NCI-H1436 (cell line): ENCODE measurements at places on chromosomes 5 and 9.
A peak's percentile ranks its signal among the peaks of the same experiment; 100 is the strongest.

DNA sequence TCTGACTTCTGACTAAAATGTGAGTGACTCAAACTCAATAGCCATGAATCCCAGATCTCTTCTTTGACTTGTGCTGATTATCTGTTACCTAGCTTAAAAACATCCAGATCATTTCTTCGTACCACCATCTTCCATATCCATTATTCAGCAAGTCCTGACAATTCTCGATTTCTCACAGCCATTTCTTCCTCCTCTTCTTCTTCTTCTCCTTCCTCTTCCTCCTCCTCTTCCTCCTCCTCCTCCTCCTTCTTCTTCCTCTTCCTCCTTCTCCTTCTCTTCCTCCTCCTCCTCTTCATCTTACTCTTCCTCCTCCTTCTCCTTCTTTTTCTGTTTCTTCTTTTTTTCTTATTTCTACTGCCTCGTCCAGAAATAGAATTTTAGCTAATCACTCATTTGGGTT lies 77.0 kb upstream of the MAP1B start:
- no peak for DNase-seq

GRCh38 chr5:19880458-19880857 lies 107.5 kb downstream of the CDH18 start:
- DNase-seq, result no peak

DNA sequence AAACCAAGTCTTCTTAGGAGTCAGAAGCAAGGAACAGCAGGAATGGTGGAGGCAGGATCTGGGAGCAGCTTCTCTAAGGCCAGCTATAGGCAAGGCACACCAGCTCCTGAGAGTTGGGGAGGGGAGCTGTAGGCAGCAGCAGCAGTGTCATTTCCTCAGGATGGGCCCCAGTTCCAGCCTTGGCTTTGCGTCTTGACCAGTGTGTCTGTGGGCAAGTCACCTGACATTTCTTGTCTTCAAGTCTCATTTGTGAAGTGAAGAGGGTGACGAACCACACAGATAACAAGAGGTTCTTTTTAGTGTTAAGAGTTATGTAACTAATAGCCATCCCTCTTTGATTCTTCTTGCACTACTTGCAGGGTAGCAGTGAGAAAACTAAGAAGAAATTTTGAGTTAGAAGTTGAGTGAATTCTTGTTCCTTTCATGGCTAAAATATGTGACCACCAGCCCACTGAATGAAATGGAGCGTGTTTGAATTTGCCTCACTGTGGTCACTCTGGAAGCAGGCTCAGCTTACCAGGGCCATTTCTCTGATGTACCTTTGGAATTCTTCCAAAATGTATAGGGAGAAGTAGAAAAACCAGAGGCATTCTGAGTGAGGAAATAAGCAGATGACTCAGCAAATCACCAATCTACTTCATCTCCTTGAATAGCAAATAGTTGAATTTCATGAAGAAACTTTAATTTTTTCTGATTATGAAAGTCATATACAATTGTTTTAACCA lies 42.4 kb downstream of the RHOBTB3 start:
- DNase-seq, result no peak

DNA sequence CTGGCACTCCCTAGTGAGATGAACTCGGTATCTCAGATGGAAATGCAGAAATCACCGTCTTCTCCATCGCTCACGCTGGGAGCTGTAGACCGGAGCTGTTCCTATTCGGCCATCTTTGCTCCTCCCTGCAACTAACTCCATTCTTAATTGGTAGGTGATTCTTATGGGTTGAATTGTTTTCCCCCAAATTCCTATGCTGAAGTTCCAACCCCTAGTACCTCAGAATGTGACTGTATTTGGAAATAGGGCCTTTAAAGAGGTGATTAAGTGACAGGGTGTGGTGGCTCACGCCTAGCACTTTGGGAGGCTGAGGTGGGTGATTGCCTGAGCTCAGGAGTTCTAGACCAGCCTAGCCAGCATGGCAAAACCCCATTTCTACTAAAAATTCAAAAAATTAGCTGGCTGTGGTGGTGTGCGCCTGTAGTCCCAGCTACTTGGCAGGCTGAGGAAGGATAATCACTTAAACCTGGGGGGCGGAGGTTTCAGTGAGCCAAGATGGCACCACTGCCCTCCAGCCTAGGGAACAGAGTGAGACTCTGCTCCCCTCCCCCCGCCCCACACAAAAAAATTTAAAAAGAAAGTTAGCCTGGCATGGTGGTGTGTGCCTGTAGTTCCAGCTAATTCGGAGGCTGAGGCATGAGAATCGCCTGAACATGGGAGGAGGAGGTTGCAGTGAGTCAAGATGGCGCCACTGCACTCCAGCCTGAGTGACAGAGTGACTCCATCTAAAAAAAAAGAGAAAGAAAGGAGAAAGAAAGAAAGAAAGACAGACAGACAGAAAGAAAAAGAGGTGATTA lies 25.2 kb upstream of the FOCAD start:
- no peak for DNase-seq

DNA sequence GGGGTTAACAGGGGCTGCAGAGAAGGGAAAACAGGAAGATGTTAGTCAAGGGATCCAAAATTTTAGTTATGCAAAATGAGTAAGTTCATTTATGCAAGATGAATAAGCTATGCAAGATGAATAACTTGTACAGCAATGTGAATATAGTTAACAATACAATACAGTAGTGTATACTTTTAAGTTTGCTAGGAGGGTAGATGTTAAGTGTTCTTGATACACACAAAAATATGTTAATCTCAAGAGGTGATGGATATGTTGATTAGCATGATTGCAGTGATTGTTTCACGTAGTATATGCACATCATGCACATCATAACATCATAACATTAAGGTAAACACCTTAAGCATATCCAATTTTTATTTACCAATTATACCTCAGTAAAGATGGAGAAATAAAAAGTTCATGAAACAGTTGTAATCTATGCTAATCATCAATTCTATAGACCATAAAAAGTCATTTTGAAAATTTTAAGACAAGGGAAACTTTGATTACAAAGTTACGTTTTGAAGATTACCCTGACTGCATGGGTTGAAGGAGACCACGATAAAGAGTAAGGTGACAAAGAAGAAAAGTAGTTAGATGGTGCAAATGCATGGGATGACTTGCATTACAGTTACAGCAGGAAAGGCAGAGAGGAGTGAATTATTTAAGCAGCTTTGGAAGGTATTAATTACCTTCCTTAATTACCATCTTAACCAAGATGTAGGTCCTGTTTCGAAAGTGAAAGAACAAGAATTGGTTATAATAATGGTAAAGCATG lies 31.4 kb downstream of the FAM174A start:
- DNase-seq, result no peak

DNA sequence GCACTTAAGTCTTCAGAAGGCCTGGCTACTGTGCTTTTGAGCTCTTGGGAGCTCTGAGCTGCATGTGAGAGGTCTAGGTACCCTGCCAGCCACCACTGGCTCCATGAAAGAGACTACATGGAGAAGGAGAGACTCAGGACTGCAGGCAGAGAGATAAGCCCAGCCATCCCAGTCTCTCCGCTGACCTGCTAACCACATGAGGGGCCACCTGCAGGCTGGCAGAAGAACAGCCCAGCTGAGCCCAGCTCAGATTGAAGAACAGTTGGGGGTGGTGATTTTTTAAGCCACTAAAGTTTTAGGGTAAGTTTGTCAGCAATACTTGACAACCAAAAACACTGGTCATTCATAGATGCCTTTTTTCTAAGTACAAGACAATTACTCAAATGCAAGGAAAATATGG lies 205.0 kb upstream of the PRDM9 start:
- no peak for DNase-seq

DNA sequence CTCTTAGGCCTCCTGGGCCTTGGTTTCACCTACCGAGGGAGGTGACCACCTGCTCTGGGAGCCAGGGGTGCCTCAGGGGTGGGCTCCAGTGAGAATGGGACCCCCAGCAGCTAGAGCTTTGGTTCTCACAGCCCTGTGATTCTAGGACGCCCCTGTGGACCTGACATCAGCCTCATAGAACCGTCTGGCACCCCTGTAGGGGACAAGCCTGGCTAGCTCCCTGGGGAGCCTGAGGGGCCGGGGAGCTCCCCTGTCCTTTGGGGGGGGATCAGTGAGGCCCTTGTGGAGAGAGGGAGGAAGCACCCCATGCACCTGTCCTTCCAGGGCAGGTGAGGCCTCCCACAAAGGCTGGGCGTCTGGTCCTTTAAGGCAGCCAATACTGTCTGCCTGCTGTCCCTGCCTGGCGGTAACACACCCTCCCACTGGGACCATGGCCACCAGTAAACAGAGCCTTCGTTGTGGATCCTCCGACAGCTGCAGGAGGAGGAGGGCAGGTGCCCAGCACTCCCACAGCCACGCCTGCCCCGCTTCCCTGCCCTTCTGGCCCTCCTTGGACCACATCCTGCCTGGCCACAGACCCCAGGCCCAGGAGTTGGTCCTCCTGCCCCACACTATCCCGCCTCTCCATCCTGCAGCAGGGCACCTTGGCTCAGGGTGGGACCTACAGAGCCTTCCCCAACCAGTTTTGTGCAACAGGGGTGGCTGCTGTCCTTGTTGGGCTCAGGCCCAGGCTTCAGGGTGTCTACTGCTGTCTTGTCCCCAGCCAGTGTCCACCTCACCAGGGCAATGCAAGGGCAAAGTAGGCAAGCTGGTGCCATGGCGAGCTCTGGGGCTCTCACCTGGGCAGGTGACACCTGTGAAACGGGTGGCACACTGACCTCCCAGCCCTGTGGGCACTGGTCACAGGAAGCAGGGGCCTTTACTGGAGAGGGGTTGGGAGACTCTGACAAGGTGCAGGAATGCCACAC lies 3.0 kb upstream of the TUBB4B start:
- peak; percentile 50 for DNase-seq

DNA sequence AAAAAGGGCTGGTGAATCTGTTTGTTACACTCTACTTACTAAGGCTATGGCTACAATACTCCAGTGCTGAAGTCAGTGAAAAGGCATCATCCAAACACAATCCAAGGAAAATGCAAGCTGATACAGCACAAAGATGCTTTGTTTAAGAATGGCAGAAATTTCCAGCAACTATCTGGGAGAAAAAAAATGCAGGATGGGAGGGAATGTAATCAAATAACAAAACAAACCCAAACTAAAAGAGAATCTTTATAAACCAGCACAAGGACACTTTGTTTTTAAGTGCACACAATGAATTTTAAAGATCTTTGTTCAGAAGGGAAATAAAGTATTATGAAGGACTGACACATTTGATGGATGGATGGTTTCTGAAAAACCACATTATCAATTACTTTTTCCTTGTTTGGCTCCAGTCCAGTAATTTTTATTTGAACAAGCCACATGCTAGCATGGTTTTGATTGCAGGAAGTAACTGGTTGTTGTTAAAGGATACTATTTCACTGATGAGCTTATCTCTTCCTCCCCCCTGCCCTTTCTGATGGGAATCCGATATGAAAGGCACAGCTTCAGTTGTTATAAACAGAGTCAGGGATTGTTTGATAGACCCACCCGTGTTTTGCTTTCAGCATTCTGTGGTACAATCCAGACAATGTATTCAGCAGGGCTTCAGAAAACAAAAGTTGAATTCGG lies 12.1 kb upstream of the TLE4 start:
- peak; percentile 30 for DNase-seq

GRCh38 chr9:5571629-5572232 lies 57.2 kb upstream of the RIC1 start:
- no peak for DNase-seq

GRCh38 chr9:5008202-5008601 lies 23.1 kb downstream of the JAK2 start:
- DNase-seq, result no peak

DNA sequence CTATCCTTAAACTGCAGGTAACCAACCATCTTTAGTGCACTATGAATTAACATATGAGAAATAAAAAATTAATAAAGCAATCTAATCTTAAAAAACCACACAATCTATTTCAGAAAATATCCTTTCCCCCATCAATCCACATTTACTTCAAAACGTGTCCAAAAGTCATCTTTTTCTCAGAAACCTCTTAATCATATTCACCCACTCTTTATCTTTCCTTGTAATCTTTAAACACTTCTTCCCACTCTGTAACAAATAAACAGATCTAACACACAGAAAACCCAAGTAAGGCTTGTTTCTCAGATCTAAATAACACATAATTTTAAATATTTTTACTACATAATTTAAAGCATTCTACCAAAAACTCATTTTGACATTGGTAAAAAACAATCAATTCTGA lies 44.4 kb downstream of the EFCAB9 start:
- no peak for DNase-seq

DNA sequence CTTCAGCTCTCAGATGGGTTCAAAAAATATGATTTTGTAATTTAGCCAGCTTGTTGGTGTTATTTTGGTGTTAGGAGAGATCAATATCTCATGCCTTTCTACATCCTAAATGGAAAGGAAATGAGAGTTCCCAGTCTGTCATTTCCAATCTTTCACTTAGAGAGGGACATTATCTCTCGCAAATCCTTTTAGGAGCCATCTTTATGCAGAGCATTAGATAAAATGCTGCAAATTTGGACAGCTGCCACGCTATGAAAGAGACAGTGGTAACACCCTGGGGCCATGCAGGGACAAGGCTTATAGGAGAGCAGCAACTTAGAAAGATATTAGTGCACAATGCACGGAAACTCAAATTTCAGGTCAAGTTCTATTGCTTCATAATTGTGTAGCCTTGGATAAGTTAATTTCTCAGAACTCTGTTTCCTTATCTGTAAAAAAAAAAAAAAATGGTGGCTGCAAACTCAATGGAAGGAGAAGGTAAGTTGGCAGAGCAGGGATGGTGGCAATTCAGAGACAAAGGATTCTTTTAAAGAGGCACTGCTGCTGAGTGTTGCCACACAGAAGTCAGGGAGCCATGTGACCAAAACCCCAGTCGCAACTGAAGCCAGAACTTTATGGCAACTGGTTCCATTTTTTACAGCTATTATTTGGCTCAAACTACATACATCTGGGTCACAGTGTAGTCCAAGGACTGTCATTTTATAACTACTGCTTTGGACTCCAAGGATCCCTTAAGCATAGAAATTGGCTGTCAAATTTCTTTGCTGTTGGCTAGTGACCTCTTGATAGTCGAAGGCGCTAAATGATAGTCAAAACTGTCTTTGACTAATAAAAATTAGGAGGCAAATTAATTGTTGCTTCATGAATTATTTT lies 210.2 kb downstream of the FRMD3 start:
- no peak for DNase-seq

DNA sequence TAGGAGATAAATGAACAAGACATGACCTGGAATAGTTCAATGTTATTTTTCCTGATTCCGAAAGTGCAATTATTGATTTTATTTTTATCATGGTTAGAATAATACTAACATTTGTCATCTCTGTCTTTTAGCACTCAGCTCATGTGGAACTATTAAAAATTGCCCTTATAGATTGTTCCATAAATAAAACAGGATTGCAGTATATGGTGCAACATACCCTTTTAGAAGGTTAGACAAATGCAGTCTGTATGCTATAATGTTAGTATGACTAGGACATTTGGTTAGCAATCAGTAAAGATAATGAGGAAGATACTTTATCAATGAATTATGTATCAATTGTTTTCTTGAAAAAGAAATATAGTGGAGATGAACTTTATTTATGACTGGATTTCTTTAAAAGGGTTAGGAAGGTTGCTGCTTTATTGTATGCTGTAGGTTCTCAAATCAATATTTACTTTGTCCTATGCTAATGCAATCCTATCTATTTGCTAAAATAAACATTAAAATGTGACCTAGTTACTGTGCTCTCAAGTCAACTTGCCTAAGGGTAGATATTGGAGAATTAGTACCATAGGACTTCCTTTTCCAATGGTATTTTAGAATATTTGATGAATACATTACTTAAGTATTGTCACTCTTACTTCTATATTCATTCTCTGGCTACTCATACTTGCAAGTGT lies 348.9 kb upstream of the ISL1 start:
- DNase-seq, result no peak
